Skeletal muscle tissue (tissue), 5 donors: ENCODE measurements at places on chromosomes 16 and 17. TPM values are rescaled to one million over a fixed set of nuclear protein-coding genes. Genes with fewer than 3 reads are reported as not detected.

PIPOX gene
- 1.0 TPM for total RNA-seq

CTF1 gene
- total RNA-seq: 0.52 TPM

DBNDD1 gene
- 3.1 TPM for total RNA-seq

OTOP3 gene
- not detected for total RNA-seq

MT1M gene
- total RNA-seq: 2.1 TPM

TMEM132E gene
- total RNA-seq: 0.52 TPM

WNK4 gene
- total RNA-seq: not detected

TPSD1 gene
- total RNA-seq: not detected

SLC13A2 gene
- total RNA-seq: not detected

TBC1D3I gene
- total RNA-seq: under 0.01 TPM

CLEC3A gene
- total RNA-seq: not detected

KRTAP2-3 gene
- total RNA-seq: not detected

CLDN6 gene
- total RNA-seq: not detected

PYCARD gene
- total RNA-seq: 27.1 TPM

CXCL16 gene
- total RNA-seq: 1.6 TPM

CHP2 gene
- total RNA-seq: not detected

MPP2 gene
- total RNA-seq: 1.0 TPM

FLYWCH1 gene
- 11.0 TPM for total RNA-seq

SNRNP25 gene
- 16.2 TPM for total RNA-seq

SOCS3 gene
- total RNA-seq: 15.7 TPM

RAB40C gene
- total RNA-seq: 5.7 TPM

ADAD2 gene
- total RNA-seq: not detected
